ENCODE measurements at places on chromosomes 12 and 14.

DNA sequence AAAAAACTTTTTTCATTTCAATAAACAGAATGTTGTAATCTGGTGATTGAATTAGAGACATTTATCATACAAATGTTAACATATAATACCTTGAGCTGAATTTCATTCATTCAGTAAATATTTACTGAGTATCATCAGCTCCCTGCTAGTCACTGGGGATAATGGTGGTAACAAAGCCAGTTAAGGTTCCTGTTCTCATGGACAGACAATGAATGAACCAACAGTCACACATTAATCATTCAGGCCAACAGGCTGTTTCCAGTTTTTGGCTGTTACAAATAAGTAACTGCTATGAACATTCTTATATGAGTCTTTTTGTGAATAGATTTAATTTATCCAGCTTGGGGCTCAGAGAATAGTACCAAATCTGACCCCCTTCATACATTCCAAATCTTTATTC, 13.5 kb downstream of the EXD2 start:
- DNase-seq, result no peak

- peak; percentile 60 for DNase-seq
Measured at GRCh38 chr12:111406474-111407376, 1.0 kb downstream of the SH2B3 start.

DNA sequence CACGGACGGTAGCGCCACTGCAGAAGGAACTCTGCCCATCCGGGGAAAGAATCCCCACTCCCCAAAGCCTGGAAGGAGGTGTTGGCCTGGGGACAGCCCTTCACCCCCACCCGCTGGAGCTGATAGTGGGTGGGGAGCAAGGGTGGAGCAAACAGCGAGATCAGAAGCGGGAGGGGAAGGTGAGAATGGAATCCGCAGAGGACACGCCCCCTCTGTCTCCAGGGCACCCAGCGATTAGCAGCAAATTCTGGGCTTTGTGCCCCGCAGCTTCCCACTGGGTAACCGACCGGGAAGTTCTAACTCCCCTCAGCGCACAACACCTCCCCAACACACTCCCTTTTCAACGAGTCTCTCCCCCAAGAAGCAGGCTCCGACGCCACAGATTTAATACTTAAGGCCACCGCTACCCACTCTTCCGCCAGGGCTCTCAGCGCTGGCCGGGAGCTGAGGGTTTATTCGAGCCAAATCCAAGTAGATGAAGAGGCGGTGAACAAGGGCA, 1.4 kb downstream of the SLC25A29 start:
- DNase-seq, result peak; percentile 34

DNA sequence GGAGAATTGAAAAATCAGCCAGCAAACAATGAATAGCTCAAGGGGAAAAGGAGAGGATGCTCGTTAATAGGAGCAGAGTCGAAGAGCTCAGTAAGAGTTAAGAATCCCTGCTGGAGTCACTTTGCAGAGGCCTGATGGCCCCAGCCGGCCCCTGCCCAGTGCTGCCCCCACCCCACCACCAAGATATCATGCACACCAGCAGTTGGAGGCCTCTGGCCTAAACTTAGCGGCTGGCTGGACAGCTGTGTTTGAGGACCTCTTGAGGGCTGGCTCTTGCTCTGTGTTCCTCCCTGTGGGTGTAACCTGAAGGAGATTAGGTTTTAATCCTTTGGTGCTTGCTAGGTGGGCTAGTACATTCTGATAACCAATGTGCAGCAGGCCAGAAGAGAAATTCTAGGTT, 142.0 kb downstream of the PLXNC1 start:
- no peak for DNase-seq

GRCh38 chr12:65205886-65206285, 36.5 kb downstream of the LEMD3 start:
- DNase-seq, result no peak

DNA sequence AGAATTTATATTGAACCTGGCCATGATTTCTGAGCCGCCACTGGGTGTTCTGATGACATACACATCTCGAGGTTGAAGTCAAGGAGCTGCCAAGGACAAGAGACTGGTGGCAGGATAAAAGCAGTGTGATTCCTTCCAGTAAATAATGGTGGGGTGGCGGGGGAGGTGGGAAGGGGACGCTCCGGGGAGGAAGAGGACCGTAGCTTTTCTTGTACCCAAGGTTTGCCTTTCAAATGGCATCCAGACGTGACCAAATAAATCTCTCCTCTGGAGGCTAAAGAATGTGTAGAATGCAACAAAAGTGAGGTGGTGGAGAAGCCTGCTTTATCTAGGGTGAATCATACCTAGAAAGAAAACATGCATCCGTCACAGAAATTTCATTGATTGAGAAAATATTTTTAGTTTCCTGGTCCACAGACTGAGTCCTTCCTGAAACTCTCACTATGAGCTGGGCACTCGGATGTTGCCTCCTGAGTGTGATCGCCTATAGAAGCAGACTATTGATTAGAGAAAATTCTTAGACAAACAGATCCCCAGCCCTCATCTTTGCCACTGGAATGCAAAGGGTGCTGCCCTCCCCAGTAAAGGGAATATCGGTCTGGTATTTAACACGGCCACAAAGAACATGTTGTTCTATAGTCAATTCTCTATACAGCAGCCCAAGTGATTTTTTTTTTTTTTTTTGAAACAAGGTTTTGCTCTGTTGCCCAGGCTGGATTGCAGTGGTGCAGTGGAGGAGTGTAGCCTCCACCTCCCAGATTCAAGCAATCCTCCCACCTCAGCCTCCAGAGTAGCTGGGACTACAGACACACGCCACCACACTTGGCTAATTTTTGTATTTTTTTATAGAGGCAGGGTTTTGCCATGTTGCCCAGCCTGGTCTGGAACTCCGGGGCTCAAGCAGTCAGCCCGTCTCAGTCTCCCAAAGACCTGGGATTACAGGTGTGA, 112.1 kb downstream of the DPF3 start:
- DNase-seq, result no peak

GRCh38 chr12:43316520-43316919, 235.5 kb downstream of the ADAMTS20 start:
- DNase-seq, result no peak

GRCh38 chr14:60653701-60654161, 4.5 kb upstream of the SIX1 start:
- no peak for DNase-seq

DNA sequence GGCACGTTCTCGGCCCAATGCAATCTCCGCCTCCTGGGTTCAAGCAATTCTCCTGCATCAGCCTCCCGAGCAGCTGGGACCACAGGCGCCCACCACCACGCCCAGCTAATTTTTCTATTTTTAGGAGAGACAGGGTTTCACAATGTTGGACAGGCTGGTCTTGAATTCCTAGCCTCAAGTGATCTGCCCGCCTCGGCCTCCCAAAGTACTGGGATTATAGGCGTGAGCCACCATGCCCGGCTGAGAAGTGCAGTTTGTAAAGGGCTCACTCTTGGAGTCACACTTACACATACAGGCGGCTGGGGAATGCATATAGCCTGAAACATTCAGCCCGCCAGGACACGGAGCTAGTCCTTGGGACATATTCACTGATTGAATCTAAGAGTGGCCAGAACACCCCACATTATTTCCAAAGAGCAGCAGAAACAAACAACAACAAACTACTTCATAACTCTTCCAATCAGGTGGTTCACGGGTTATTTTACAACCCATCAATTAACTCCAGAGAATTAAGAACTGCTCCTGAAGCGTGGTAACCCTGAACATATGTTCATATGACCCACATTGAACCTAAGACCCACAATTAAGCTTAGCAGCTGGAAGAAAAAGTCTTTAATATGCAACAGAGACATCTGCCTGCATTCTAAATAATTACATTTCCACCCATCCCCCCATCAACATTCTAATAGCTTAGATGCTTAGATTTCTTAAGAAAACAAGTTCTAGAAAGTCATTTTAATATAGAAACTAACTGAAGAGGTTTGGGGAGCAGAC, 49.2 kb downstream of the SSH1 start:
- DNase-seq, result no peak

- DNase-seq, result no peak
Measured at GRCh38 chr12:100987552-100988521, 193.3 kb downstream of the ANO4 start.

- DNase-seq, result no peak
Measured at GRCh38 chr12:66047411-66048021, 83.0 kb downstream of the LLPH start.

DNA sequence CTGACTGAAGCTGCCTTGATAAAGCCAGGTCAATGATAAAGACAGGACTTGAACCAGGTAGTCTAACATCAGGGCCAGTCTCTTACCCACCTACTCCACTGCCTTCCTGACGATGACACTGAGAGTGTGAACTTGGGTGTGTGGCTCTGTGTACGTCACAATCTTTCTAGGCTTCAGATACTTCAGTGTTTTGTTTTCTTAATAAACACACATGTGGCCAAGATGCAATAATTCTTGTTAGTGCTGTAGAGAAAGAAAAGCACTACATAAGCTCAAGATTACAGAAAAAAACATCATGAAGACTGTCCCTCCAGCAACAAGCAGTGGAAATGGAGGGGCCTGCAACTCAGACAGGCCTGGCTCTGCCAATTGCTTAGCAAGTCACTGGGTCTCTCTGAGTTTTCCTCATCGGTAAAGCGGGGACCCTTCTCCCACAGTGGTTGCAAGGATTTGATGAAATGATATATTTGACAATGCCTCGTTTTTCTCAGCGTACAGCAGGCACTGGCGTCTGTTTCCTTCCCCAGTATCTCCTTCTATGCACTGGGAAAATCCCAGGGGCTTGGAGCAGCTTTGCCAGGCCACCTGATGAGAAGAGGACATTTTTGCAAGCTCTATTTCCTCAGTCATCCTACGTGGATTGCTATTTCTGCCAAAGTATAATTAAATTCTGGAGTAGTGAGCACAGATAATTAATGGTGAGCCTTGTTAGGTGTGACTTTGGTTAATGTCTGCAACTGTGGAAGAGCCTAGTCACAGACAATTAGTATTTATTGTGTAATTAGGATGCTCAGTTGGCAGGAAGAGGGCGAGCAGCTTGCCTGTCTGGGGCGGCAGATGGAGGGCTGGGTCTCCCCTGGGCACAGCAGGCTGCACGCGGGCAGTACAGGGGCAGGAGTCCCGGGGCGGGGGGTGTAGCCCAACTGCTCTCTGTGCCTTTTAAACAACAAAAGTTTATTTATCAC, 55.8 kb upstream of the CHGA start:
- no peak for DNase-seq

DNA sequence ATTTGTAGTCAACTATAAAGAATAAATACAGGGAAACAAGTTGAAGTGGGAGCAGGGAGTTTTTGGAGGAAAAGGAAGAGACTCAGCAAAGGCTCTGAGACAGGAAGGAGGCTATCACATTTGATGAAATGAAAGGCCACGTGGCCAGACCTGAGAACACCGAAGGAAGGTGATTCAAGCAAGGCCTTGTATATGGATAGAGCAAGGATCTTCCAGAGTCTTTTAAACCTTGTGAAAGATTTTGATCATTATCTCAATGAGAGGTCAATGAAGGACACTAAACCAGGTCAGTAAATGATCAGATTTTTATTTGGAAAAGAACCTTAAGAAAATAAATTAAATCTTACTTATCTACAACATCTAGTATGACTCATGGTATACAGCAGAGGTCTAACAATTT, 523.5 kb downstream of the SLC16A7 start:
- no peak for DNase-seq

DNA sequence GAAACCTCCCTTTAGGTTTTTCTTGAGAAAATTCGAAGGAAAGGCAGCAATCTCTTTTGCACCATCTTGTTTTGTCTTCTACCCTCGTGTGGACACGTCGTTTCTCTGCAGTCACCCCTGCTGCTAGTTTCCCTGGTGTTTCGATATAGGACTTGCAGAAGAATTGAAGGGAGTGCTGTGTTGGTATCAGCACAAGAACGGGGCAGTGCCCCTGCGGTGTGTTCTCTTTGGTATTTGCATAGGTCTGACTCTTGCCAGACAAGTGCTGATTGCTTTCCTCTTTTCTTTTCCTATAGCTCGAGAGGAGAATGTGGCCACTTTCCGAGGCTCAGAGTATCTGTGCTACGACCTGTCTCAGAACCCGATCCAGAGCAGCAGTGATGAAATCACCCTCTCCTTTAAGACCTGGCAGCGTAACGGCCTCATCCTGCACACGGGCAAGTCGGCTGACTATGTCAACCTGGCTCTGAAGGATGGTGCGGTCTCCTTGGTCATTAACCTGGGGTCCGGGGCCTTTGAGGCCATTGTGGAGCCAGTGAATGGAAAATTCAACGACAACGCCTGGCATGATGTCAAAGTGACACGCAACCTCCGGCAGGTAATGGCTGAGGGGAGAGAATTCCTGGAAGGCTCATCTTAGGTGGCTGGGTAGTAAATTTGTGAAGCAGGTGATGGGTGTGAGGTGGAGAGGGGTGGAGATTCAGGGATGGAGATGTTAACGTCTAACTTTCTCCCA, 474.8 kb downstream of the NRXN3 start:
- no peak for DNase-seq

DNA sequence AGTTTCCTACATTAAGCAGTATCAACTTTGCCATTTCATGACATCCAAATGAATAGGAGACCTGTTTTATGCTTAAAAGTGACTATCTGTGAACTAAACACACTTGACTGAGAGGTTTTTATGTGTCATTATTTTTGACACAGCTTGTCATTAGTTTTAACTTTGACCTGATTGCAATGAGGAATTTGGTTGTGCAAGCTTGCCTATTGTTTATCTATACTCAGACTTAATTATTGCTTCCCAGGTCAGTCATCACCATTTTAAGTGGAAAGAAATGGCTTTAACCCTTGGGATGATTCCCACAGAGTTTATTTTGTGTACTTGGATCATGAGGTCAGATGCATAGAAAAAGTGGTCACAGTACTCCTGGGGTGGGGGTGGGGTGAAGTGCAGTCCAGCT, 171.0 kb upstream of the PRICKLE1 start:
- no peak for DNase-seq

GRCh38 chr14:34502001-34502400, 37.5 kb downstream of the EAPP start:
- DNase-seq, result no peak

DNA sequence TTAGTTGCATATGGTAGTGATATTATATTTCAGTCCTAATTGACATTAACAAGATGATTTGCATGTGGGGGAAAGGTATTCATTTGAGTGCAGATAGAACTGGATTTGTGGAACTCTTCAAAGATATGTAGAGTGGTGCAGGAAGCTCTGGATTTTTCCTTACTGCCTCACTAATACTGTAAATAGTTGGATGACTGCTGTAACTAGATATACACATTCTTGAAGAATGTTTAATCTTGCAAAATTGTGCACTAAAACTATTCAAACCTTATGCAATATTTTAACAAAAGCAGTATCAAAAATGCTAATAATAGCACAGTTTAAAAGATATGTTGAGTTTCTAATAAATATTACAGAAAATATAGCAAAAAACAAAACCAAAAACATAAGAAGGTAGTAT, 43.1 kb upstream of the ATF7IP start:
- no peak for DNase-seq
